NCI-H1092 treated with DMSO at 0.1 percent for 48 hours (cell line): ENCODE measurements at places on chromosomes 3 and 15.
A peak's percentile ranks its signal among the peaks of the same experiment; 100 is the strongest.

DNA sequence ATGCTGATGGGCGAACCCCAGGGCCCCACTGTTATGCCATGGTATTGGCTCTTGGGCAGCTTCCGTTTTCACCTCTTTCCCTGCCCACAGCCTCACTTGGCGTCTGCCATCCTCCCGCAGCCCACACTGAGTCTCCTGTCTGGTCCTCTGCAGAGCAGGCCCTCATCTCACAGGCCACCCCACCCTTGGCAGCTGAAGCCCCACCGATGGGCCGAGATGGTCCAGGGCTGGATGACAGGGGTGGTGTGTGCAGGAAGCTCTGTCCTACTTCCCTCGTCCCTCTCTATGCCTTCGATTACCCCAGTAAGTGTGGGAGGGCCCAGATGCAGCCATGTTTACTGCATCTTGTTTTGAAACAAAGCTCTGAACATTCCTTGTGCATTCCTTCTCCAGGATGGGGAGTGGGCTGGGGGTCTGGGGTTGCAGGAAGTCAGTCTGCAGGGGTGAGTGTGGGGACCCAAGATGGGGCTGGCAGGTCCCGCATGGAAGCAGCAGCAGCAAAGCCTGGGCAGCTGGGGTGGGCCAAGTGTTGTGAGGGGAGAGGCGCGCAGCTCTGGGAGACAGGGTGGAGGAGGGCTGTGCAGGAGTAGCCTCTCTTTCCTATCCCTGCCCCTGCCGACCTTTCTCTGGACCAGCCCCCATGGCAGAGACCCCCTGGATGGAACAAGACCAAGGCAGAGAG, 20.9 kb downstream of the TBC1D21 start:
- DNase-seq, result no peak

- no peak for DNase-seq
Observed at GRCh38 chr3:138850151-138850550, 15.4 kb upstream of the PIK3CB start.

DNA sequence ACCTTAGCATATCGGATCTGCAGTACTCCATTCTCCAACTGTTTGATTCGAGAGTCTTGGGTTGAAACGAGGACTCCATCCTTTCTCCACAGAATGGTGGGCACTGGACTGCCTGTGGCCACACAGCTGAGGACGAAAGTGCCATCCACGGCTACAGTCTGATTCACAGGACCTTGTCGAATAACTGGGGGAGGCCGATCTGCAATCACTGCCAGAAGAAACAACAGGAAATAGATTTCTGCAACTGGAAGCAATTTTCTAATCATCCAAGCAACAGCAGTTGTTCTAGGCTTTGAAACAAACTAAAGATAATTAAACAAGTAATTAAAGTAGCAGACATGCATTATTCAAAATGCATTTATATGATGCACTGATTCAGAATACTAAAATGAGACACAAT, 1097.7 kb downstream of the ROBO1 start:
- no peak for DNase-seq

GRCh38 chr3:122272879-122273278, 52.2 kb upstream of the CSTA start:
- no peak for DNase-seq

DNA sequence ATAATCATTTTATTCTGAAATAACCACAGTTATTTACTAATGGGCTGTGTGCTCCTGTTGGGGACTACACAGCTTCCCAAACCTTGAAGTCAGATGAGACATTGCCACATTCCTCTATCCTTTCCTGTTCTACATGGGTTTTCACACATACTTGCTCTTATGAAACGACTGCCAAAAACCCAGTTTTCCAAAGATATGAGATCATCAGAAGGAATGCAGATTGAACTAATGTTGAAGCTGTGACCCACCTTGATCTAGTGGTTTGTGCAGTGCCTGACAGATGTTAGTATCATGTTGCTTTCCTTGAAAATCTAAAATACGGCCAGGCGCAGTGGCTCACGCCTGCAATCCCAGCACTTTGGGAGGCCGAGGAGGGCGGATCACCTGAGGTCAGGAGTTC, 144.6 kb downstream of the VGLL4 start:
- no peak for DNase-seq

GRCh38 chr3:99960941-99961340, 143.3 kb downstream of the CMSS1 start:
- DNase-seq, result no peak

DNA sequence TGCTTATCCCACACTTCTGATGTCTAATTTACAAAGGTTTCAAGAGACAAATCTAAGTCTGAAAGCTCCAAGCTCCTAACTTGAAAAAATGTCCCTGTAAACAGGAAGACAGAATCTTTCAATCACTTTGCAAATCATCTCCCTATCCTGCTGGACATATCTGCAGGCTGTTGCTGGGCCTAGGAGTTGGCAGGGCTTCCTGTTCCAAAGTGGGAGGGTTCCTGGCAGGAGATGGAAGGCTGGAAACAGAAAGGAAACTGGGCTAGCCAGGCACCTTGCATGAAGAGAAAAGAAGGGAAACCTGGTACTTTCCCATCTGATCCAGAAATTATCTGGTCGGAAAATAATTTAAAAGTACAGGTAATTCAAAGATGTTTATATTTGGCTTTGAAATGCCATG, 227.3 kb upstream of the IL12A start:
- DNase-seq, result no peak

DNA sequence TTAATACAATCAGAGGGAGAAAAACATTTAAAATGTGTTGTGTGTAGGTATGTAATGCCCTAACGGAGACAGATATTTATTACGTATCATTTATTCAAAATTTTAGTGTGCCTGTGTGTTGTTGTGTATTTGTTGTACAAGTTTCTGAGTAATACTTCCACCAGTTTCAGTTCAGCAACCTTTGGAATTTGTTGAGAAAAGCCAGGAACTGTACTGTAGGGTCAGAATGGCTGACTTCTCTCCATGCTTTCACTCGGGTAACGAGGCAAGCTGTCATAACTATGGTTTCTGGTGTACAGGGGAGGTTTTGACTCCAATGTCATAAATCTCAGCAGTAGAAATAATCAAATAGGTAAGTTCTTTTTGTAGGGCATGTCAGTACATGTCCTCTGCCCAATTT, 23.8 kb upstream of the CNTN6 start:
- DNase-seq, result no peak

- no peak for DNase-seq
Observed at GRCh38 chr3:56957522-56957921, 102.9 kb upstream of the SPATA12 start.

- DNase-seq, result no peak
Observed at GRCh38 chr15:70669966-70670658, 93.2 kb downstream of the UACA start.

GRCh38 chr15:68252925-68253534, 23.5 kb upstream of the CLN6 start:
- DNase-seq, result peak; percentile 69

GRCh38 chr3:30661098-30661873, 54.9 kb downstream of the TGFBR2 start:
- DNase-seq, result no peak

DNA sequence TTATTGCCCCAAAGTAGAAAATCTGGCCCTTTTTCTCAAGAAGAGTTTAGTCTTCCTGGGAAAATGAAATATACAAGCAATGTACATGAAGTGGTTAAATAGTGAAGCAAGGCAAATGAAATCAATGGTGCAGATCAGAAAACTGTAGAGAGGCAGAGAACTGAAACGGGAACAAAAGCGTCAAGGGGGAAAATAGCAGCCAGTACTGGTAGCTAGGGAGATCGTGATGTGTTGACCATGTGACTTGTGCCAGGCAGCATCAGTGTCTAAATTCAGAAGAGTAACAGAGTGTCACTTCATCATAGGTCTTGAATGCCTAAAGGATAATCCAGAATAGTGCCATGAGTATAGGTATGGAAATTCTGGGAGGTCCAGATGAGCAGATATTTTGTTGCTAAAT, 163.1 kb downstream of the CHL1 start:
- no peak for DNase-seq

- no peak for DNase-seq
Observed at GRCh38 chr3:25723802-25724201, 59.1 kb upstream of the TOP2B start.

- no peak for DNase-seq
Observed at GRCh38 chr15:84391191-84391590, 155.6 kb downstream of the GOLGA6L4 start.

- DNase-seq, result no peak
Observed at GRCh38 chr3:156718622-156719306, 44.4 kb downstream of the TIPARP start.

GRCh38 chr3:108131475-108132134, 40.8 kb upstream of the CD47 start:
- no peak for DNase-seq
